ENCODE measurements at places on chromosomes 4 and X.

DNA sequence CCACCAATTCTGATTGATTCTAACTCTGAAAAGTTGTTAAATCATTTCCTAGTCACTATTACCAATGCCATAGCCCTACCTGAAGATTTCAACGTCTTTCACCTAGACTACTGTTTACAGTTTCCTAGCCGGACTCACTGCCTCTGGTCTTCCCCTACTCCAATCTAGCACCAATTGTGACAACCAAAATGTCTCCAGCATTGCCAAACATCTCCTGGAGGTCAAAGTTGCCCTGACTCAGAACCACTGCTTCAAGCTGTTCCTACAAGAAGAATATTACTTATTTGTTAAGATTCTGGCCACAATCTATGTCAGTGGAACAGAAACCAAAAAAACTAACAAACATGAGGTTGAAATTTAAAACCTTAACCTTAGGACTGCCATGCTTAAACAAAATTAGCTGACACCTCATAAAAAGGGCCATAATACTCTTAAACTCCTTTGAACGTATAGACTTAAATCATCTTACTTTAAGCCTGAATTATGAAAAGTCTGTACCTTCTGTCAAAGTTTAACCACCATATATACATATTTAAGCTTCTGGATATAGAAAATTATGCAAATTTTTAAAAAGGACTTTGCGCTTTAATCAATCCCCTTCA lies 2.1 kb downstream of the PDS5A start:
- peak; percentile 33 for DNase-seq

- no peak for DNase-seq
These were observed 153.7 kb downstream of the TBCK start for GRCh38 chr4:106162278-106162677.

DNA sequence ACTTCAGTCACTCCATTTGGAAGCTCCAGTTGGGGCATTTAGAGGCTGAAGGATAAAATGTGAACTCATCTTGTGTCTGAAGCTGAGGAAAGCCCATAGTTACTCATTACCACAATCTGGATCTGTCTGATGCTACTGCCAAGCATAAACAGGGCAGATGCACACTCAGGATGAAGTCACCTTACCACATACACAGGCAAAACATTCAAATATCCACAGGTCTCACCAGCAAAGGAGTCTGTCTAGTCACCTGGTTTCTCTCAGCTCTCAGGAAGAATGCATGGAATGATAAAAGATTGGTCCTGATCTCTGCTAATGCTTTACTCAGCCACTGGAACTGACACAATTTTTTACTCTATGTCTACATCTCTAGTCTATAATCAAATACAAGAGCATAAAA lies 13.0 kb upstream of the ODAPH start:
- DNase-seq, result peak; percentile 65

- no peak for DNase-seq
These were observed 88.5 kb upstream of the LCORL start for GRCh38 chr4:18110099-18110498.

- DNase-seq, result no peak
These were observed 59.0 kb upstream of the TLR3 start for GRCh38 chr4:186009976-186010375.

Data from AG10803 (cell line).